Activated CD4-positive, alpha-beta T cell treated with anti-CD3 and anti-CD28 coated beads, Interleukin-2, amount 50 U/mL, for 48 hours (primary cell): ENCODE measurements at places on chromosomes 7 and 10.
A peak's percentile ranks its signal among the peaks of the same experiment; 100 is the strongest.

DNA sequence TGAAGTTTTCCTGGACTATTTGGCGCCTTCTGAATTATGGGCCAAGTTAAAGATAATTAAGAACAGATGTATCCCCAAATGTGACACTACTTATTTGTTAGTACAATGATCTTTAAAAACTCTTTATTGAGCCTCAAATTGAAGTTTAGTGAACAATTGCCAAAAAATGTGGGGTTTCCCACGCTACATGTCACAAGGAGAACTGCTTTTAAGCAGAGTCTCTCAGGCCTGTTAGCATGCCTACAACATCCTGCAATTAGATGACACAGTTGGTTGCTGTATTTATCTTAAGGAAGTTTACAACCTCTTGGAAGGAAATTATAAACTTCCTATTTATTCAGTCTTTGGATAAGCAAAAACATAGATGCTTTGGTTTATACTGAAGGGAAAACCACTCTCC, 733.0 kb downstream of the TNS3 start:
- no peak for DNase-seq

DNA sequence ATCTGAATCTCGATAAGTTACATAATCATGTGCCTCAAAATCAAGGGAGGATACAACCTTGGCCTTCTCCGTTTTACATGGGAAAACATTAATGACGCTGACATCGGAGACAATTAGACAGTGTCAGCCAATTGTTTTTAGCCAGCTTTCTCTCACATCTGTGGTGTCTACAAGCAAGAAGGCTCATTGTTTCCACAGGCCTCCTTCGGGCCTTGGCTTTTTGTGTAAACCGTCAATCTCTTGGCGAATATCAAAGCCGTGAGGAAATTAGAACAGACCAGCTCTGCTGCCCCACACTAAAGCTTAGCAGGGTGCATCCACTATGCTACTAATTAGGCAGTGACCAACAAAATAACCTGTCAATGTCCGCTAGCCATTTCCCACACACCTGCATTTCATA, 43.2 kb downstream of the VAX1 start:
- DNase-seq = no peak

GRCh38 chr10:15238555-15239335, 70.3 kb upstream of the NMT2 start:
- no peak for DNase-seq

DNA sequence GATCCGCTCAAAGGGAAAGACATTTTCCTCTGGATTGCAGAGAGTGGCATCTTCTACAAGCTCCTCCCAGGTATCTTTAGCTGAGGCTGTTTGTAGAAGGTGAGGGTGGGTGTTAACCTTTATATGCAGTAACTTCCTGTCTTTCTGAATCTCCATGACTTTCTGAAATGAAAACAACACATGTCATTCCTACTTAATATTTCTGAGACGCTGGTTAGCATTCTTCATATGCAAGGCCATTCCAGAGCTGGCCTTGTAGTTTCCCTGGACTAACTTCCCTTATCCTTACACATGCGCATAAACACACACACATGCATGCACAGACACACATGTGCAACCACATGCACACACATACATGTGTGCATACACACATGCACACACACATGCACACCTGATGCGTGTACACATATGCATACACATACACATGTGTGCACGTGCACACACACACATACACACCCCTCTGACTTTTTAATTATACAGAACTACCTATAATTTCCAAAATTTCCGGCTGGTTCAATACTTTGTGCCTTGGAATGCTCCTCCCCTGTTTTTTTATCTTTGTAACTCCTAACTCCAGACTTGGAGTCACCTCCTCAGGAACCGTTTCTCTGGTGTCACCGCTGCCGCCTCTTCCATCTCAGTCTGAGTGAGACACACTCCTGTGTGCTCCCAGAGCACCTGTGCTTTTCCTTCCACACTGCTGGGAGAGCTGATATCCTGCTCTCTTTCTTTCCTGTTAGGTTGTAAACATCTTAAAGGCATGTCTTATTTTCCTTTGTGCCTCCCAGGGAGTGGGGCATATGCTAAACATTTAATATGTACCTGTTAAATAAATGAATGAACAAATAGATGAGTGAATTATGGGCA, 55.2 kb downstream of the LRRC18 start:
- no peak for DNase-seq

DNA sequence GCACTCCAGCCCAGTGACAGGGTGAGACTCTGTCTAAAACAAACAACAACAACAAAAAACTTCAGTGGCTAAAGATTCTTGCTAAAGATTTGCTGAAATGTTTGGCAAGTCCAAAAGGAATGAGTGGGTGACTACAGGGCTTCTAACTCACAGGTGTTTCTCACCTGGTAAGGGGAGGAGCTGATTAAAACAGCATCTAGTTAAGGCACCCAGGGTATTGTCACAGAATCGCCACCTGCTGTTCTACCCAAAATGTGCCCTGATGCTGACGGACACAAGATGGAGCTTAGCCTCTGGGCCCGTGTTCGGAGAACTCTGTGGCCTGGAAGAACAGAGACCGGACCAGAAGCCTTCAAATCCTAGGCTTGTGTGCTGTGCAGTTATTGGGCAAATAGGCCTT, 336.0 kb upstream of the GALNT17 start:
- no peak for DNase-seq

- DNase-seq = no peak
Observed at GRCh38 chr7:155964543-155964942, 152.3 kb upstream of the SHH start.

- peak; percentile 77 for DNase-seq
Observed at GRCh38 chr10:14583252-14583651, 191.4 kb downstream of the FAM107B start.

- no peak for DNase-seq
Observed at GRCh38 chr7:94763268-94763667, 107.3 kb upstream of the SGCE start.

- DNase-seq = no peak
Observed at GRCh38 chr10:124040451-124041188, 52.8 kb downstream of the CHST15 start.

GRCh38 chr10:84241185-84241790, at the start of gene LRIT1:
Gene LRIT1 (minus strand): TSS chr10:84241546. CDS start chr10:84241439, 107 bp downstream.
- no peak for DNase-seq

- DNase-seq = no peak
Observed at GRCh38 chr7:20095436-20095835, 121.7 kb downstream of the MACC1 start.

DNA sequence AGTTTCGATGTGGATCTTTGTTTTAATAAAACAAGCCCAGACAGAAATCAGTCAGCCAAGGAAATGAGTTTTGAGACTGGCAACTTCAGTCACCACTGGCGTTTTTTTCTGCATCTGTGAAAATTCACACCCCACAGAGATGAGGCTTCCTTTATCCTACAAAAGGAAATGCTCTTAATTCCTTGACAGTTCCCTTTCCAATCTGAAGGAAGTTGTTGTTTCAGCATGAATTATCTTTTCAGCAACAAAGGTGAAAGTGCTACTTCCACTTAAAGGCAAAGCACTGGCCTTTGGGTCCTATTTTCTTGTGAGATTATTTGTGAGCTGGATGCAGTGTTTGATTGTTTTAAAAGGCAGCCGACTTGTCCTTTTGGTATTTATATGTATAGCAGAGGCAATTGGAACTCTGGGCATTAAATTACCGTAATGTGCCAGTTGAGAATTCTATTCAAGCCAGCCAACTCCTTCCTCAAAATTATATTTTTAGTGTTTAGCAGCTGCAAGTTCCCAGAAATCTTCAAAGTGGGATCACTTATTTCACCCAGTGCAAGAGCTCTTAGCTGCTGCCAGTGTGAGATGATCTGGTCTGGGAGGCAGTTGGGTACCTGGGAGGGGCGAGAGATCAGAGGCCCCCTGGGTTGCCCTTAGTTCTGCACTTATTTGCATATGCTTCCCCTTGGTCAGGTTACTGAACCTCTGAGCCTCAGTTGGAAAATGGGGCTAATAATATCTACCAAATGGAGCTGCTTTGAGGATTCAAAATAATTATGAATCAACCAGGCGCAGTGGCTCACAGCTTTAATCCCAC, 427.1 kb downstream of the GALNT17 start:
- DNase-seq = no peak

GRCh38 chr10:16352146-16352545, 84.7 kb upstream of the PTER start:
- no peak for DNase-seq

GRCh38 chr7:121429798-121430197, 33.7 kb upstream of the FAM3C start:
- no peak for DNase-seq

GRCh38 chr10:43260117-43260761, 6.6 kb downstream of the RASGEF1A start:
- no peak for DNase-seq

DNA sequence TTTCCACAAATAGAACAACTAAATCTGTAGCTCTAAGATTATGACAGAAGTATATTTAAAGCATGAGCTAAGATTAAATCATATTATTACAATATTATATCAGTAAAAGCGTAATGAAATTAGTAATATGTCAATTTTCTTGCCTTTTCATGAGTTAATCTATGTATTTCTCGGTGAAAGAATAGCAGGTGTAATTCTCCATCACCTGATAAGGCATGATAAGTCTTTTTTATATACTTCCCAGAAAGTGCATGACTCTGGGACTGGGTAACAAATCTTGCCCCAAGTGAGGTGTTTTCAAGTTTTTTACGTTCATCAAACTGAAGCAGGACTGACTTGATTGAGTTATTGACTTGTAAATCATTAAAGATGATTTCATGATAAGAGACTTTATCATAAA, 100.5 kb downstream of the HECW1 start:
- no peak for DNase-seq

- no peak for DNase-seq
Observed at GRCh38 chr10:109894516-109894915, 28.8 kb downstream of the XPNPEP1 start.

GRCh38 chr10:110704906-110705476, 60.9 kb downstream of the RBM20 start:
- DNase-seq = no peak
